Left ventricle myocardium superior (tissue), 1 donor: ENCODE measurements at places on chromosomes 6 and 20.

DNA sequence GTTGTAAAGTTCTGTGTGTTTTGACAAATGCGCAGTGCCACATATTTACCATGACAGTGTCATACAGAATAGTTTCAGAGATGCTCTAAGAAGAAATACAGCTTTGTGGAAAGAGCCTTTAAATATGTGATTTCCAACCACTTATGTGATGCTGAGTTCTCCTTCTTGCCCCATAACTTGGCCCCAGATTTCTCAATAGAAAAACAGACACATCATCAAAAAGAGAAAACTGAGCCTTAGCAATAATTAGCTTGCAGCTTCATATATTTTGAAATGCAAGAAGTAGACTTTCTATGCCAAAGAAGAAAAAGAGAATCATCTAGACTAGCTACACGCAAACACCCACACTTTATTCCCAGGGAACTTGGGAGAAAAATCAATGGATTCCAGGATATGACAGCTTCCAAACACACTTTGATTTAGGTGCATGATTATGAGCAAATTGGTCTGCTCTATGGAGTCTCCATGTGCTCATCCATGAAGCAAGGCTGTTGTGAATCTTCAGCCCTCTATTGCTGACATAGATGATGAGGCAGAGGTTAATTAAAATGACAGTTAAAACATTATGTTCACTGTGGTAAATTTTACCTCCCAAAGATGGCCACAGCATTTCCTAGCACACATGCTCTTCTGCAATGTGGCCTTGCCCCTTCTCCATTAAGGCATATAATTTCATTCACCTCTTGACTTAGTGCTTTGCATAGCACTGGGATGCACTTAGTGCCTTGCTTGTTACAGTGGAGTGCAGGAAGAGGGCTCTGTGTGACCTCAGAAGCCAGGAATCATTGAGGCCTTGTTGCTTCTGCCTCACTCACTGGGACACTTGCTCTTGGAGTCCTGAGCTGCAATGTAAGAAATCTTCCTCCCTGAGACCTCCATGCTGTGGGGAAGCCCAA lies 174.6 kb downstream of the SYNDIG1 start:
- DNase-seq = no peak

GRCh38 chr6:143609501-143609900 lies 68.3 kb upstream of the PHACTR2 start:
- no peak for DNase-seq

GRCh38 chr6:167350275-167350696 lies 25.4 kb downstream of the TTLL2 start:
- no peak for DNase-seq

DNA sequence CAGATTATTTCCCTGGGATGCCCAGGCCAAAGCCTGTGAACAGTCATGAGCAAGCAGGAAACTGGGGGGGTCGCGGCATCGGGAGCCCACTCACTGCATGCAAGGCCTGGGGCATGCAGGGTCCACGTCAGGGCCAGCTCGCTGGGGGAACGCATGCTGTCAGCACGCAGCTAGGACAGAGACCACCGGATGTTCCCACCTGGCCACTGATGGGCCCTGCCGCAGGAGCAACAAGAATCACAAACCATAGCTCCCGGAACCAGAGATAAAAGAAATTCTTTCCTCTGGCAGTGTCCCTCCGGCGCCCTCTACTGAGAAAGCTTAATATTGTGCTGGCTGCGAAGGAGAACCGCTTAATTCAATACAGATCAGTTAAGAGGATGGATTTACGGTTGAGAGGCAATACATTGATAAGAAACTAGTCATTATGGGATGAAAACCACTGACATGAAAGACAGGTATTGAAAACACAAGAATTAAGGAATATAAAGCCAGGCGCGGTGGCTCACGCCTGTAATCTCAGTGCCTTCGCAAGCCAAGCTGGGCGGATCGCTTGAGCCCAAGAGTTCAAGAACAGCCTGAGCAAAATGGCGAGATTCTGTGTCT lies 32.6 kb downstream of the C6orf15 start:
- peak; percentile 51 for DNase-seq

- DNase-seq = no peak
Measured at GRCh38 chr6:8914700-8915099, 479.4 kb upstream of the SLC35B3 start.

GRCh38 chr6:105364243-105364642 lies 38.6 kb downstream of the PREP start:
- DNase-seq = no peak
